Fibroblast of villous mesenchyme (primary cell): ENCODE measurements at places on chromosomes 12 and 14. TPM values are rescaled to one million over a fixed set of nuclear protein-coding genes. Genes with fewer than 3 reads are reported as not detected.
A peak's percentile ranks its signal among the peaks of the same experiment; 100 is the strongest.

- DNase-seq = peak; percentile 86
Observed at GRCh38 chr12:53052419-53053217, 2.8 kb downstream of the TNS2 start.

DNA sequence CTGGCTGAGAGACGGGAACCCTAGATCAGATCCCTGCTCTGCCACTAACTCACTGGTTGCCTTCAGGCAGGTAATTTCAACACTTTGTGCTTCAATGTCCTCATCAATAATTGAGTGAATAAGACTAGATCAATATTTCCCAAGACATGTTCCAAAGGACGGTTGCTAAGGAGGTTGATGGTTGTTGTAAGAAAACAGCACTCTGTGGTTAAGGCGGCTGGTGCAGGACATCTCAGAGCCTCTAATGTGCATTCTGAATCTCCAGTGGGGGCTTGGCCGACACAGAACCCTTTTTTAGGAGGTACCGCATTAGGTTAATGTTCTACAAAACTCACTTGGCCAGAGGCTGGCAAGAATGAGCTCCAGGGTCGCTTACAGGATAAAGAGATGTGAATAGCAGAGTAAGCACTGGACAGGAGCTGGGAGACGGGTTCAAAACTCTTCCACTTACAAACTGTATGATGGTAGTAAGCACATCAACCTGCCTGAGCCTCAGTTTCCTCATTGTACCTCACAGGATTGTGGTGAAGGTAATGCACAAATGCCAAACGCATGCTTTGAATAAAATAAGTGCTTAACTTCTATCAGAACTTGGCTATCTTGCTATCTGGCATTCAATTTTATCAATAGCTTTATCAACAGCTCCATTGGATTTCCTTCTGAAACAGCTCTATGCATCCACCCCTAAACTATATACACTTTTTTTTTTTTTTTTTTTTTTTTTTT lies 136.9 kb upstream of the PARP11 start:
- no peak for DNase-seq

MYF5 gene
- total RNA-seq = not detected in 2 replicates

MAP3K9 gene
- total RNA-seq = under 0.01 and 0.43 TPM in 2 replicates

DHRS2 gene
- 0.32 and 0.43 TPM in 2 replicates for total RNA-seq

FAM222A gene
- total RNA-seq = 0.32 and 0.43 TPM in 2 replicates

- no peak for DNase-seq
Observed at GRCh38 chr12:21756699-21757098, 17.8 kb downstream of the KCNJ8 start.

- no peak for DNase-seq
Observed at GRCh38 chr12:130427381-130427887, 89.7 kb downstream of the PIWIL1 start.

DNA sequence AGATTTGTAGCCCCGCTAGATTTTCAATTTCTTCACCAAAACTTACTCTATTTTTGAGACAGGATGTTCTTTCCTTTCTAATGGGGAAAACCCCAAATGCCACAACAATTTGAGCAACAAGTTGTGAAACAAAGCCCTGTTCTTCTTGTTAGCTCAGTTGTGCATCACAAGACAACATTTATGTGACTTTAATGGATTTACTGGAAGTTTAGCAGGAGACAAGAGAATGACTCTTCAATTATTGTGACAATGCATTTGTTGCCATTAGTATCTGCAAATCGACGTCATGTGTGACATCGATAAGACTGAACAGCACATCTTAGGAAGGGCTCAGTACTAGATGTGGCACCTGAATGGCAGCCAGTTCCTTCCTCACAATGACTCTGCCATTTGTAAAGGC lies 1028.9 kb upstream of the TMEM132C start:
- DNase-seq = peak; percentile 38

HPD gene
- total RNA-seq = not detected in 2 replicates

CLEC4C gene
- total RNA-seq = not detected in 2 replicates

DNA sequence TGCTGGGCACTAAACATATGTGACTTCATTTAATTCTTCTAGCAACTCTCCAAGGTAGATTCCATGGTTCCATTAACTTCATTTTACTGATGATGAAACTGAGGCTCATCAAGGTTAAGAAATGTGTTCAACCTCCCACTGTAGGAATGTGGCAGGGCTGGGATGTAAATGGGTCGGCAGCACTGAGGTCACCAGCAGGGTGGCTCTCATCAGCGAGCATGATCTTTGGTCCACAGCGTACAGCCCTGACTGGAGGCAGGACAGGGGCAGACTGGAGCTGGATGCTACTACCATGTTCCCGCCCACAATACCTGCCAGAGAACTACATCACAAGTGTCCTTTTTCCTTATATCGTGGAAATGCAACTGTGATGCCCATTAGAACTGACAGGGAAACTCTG lies 4.6 kb downstream of the APPL2 start:
- DNase-seq = no peak

GRCh38 chr12:793711-794110 lies 41.3 kb downstream of the WNK1 start:
- DNase-seq = no peak
